Bladder microvascular endothelial cell (primary cell): ENCODE measurements at places on chromosomes 16 and 17. TPM values are rescaled to one million over a fixed set of nuclear protein-coding genes. Genes with fewer than 3 reads are reported as not detected.

Gene EMC6
- 12.8 and 16.4 TPM in 2 replicates for total RNA-seq

Gene ACBD4
- 2.6 and 3.9 TPM in 2 replicates for total RNA-seq

Gene CSH2
- total RNA-seq = not detected in 2 replicates

Gene LRRC46
- 0.16 TPM in 1 of 2 replicates, not detected in the other for total RNA-seq

Gene FOXC2
- total RNA-seq = 0.16 and 2.0 TPM in 2 replicates

Gene TPSG1
- total RNA-seq = not detected in 2 replicates

Gene XAF1
- 21.0 and 33.1 TPM in 2 replicates for total RNA-seq

Gene PLCG2
- 12.3 and 56.6 TPM in 2 replicates for total RNA-seq

Gene TAC4
- not detected in 2 replicates for total RNA-seq

Gene FAM171A2
- 3.5 and 3.6 TPM in 2 replicates for total RNA-seq
